ENCODE measurements at places on chromosomes 3 and 15. TPM values are rescaled to one million over a fixed set of nuclear protein-coding genes. Genes with fewer than 3 reads are reported as not detected.
A peak's percentile ranks its signal among the peaks of the same experiment; 100 is the strongest.

CYP8B1 gene
- not detected for total RNA-seq

DNA sequence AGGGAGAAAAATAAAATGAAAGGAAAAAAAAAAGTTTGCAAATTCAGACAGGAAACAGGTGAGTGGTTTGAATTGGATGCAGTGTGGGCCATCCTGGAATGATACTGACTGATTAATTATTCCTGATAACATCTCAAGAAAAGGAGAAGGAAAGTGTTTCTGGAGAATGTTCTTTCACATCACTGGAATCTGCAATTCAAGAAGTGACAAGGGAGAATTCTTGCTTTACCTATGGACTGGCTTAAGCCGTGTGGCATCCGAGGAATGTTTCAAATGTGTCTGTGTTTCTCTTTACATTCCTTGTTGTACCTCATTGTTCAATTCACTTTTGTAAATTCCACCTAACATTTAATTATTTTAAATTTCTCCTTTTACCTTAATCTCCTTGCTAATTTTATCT is 465.0 kb downstream of the EPHB1 start:
- no peak for DNase-seq

AHSG gene
- not detected for total RNA-seq

GRCh38 chr3:427128-427527 is 230.6 kb downstream of the CHL1 start:
- DNase-seq = no peak

SLITRK3 gene
- total RNA-seq = not detected

DNA sequence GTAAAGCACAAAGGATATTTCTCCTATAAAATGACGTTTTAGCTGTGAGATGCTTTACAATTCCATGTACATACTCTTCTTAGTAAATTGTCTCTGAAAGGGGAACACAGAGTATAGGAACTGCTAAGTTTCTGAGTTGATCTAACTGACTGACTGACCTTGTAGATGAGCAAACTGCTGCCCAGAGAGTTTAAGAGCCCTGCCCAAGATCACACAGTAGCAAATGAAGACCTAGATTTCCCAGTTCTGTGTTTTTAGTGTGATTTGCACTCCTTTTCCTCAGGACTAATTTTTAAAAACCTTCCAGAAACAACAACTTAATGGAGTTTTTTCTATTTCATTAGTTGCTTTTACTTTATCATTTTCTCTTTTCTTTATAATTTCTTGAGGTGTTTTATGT is 247.7 kb downstream of the PDCD6IP start:
- DNase-seq = no peak

SFMBT1 gene
- 1.7 TPM for total RNA-seq

- DNase-seq = no peak
These were observed 55.2 kb downstream of the SFMBT1 start for GRCh38 chr3:52990637-52991036.

CCR2 gene
- not detected for total RNA-seq

- no peak for DNase-seq
These were observed 531.9 kb downstream of the SQOR start for GRCh38 chr15:46166750-46167149.

DNA sequence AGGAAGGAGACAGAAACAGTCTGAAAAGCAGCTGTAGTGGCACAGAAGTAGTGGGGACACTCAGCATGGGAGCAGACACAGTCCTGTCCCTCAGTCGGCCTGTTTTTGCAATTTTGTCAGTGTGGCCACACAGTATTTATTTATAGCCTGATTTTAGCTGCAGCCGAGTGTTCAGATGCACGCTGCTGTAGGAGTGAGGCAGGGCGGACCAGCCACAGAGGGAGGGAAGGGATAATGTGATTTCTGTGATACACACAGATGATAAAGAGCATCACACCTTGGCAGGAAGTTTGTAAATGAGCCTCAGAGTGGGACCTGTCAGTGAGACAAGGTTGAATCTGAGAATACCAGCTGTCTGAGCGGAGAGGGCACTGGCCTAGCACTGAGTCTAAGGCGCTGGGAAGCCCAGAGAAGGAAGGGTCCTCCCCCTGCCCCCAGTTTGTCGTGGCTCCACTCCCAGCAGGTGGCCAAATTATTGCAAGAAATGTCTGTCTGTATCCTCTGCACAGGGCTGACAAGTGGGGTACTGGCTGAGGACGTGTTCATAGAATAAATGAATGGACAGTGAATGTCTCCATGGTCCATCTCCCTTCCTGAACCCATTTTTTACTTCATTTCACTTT is 3.8 kb downstream of the PSTPIP1 start:
- no peak for DNase-seq

GRCh38 chr15:99264125-99264524 is 12.8 kb downstream of the LRRC28 start:
- no peak for DNase-seq

DNA sequence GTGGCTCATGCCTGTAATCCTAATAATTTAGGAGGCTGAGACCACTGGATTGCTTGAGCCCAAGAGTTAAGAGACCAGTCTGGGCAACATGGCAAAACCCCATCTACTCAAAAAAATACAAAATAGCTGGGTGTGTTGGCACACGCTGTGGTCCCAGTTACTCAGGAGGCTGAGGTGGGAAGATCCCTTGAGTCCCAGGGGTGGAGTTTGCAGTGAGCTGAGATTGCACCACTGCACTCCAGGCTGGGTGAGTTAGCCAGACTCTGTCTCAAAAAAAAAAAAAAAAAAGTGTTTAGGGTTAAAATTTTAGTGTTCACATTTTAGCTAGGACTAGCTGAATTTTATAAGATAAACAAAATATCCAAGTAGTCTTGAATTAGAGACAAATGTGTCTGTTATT is 1340.1 kb upstream of the EPHA6 start:
- no peak for DNase-seq

DNA sequence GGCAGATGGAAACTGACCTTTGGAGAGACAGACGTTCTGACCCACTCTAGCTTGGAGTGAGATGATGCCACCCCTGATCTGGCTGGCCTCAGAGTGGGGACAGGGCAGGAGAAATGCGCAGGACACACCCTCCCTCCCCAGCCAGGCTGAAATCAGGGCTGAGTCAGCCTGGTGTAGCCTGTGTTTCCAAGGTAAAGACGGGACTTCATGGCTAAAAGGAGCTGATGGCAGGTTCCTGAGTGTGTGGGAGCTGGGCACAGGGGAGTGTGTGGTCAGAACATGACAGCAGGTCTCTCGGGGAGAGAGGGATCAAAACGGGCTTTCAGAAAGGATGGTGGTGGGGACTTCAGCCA is 14.6 kb upstream of the POLG start:
- DNase-seq = no peak

ZPLD1 gene
- total RNA-seq = not detected

DNA sequence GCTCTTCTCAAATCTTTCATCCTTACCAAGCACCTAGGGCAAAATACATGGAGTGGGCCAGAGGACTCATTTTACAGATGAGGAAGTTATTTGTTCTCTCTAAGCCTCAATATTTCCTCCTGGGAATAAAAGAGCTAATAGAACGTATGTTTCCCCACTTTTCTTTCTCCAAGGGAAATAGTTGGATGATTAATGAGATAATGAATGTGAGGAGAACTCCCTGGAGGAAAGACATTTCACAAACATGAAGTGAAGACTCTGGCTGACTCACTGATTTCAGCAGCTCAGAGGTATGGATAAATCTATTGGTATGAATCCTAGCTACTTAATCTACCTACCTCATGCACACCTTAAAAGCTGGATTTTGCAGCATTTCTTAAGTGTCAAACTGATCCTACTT is 98.4 kb downstream of the ECT2 start:
- no peak for DNase-seq

GRAMD2A gene
- under 0.01 TPM for total RNA-seq

DNA sequence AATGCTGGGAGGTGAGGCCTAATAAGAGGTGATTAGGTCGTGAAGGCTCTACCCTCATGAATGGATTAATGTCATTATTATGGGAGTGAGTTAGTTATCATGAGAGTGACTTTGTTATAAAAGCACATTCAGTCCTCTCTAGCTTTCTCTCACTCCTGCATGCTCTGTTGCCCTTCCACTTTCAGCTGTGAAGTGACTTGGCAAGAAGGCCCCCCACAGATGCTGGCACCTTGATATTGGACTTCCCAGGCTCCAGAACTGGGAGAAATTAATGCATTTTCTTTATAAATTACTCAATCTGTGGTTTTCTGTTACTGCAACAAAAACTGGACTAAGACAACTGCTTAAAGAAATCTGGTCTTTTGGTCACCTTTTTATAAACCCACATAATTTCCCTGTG is 144.3 kb downstream of the FBN1 start:
- DNase-seq = no peak

DNA sequence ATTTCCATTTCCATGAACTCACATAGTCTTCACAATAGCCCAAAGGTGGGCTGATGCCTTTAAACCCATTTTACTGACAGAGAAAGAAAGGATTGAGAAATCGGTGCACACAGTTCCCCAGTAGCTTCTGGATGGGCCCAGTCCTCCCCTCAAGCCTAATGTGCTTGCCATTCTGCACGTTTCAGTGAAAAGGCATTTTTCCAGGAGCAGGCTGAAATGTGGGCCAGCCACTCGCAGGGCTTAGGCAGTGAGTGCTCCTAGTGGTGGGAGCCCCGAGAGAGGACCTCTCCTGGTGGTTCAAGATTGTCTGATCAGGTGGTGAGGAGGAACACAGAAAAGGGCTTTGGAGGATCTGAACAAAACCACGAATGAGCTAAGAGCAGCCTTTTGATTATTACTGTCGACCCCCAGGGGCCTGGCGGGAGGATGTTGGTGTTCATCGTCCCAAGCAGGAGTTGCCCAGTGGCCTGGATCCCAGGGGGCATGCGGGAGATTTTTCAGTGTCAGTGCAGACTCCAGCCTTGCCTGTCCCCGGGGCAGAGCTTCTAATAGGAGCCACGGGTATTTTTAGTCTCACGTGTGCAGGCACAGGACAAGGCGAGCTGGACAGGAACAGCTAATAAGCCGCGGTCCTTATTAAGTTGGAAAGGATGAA is 8.7 kb upstream of the KY start:
- DNase-seq = no peak

GLCE gene
- 67.8 TPM for total RNA-seq

- no peak for DNase-seq
These were observed 82.0 kb downstream of the NTRK3 start for GRCh38 chr15:88174571-88174970.

- DNase-seq = no peak
These were observed 14.6 kb upstream of the PIK3CA start for GRCh38 chr3:179133575-179133974.

CACNA2D3 gene
- not detected for total RNA-seq

DNA sequence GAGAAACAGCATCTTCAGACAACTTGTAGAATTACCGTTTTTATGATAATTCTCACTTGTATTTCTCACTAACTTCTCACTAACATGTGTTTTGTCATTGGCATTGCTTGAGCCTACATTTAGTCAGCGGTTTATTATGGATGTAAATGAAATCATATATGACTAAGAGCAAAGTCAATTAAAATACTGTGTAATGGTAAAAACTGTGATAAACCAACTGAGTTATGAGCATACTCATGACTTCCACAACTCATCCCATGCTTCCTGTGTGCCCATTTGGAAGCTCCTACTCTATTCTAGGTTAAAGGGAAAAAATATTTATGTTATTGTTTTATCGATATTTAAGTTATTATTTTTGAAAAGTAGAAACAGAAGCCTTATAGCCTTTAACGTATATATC is 12.8 kb downstream of the PXK start:
- no peak for DNase-seq

- no peak for DNase-seq
These were observed 44.3 kb upstream of the APEH start for GRCh38 chr3:49629866-49630265.

ZKSCAN7 gene
- 1.2 TPM for total RNA-seq

DNA sequence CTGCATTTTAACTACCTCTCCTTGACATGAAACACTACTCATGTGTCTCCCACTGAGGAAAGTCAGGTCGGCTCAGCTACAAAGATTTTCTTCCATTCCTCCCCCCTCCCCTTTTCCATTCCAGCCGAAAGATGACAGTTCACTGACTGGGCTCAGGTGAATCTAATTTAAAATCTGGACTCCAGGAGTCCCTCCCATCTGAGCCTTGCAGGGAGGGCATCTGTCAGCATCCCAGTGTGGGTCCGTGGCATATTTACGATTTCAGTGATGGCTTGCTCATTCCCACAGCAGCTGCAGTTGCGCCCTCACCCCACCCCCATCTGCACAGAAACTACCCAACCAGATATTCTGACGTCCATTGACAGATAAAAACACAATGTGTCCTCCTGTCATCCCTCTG is 153.7 kb upstream of the ARRDC4 start:
- no peak for DNase-seq

GRCh38 chr3:156643729-156644389 is 30.5 kb upstream of the TIPARP start:
- no peak for DNase-seq

DNA sequence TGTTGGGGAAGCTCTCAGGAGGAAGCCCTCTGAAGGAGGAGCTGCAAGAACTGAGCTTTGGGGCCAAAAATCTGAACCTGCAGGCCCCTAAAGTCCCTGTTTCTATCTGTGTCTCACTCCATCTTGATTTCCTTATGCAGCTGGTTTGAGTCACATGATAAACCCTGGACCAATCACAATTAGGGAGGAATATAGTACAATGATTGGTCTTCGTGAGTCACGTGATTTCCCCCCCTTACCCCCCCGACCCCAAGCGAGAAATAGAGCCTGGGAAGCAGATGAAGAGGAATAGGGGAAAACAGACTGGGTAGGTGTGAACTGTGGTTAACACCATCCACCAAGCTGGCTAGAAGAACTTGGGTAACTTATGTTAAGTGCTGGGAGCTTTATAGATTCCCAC is 12.9 kb downstream of the CRABP1 start:
- no peak for DNase-seq

DNA sequence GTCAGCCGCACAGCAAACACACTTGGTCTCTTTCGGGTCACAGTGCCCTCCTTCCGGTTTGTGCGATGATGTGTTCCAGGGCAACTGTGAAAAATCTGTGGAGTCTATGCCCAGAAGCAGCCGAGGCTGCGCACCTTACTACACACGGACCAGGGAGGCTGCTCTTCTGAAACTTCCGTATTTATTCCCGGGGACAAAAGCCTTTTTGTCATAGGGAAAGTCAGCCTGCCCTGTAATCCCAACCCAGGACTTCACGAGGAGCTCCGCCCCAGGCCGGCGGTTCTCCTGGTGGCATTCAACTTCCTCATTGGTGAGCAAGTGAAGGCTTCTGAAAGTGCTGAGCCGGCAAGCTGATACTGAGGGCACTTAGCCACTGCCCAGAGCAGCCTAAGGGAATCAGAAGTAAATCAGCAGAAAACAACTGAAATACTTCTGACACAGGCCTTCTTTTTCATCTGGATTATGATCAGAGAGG is 126.5 kb downstream of the FMN1 start:
- DNase-seq = peak; percentile 23

GRCh38 chr3:177141471-177141870 is 55.8 kb downstream of the TBL1XR1 start:
- no peak for DNase-seq

Measured in lung microvascular endothelial cell (primary cell).